ENCODE measurements at places on chromosomes 7 and 10.

GRCh38 chr10:71221586-71222202 is 9.3 kb downstream of the UNC5B start:
- no peak for DNase-seq

DNA sequence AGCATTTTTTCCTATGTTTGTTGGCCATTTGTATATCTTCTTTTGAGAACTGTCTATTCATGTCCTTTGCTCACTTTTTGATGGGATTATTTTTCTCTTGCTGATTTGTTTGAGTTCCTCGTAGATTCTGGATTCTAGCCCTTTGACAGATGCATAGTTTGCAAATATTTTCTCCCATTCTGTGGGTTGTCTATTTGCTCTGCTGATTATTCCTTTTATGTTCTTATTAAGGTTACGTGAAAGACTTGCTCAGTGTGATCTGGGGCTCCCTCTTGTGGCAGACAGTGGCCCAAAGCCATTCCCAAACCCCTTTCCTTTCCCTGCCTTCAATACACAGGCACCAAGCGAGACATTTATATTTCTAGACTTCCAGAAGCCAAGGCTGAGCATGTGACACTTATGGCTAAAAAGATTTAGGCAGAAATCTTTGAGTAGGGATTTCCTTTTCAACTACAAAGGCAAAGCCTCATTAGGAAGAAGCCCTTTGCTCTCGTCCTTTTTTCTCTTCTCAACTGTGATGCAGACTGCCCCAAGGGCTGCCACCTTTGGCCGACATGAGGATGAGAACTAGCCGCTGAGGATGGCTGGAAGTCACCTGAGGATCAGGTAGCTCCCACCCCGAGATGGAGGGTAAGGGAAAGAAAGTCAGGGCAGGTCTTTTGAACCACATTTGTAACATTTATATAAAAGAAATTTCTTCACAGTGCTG is 23.6 kb downstream of the ST8SIA6 start:
- DNase-seq = peak; percentile 89

DNA sequence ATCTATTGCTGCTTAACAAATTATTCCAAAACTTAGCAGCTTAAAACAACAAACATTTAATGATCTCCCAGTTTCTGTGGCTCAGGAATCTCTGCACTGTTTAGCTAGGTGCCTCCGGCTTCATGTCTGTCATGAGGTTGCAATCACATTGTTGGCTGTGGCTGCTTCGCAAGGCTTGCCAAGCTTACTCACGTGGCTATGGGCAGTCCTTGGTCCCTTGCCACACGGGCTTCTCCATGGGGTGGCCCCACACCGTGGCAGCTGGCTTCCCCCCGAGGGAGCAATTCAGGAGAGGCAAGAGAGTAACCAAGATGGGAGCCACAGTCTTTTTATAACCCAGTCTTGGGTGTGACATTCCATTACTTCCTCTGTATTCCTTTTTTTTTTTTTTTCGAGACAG is 67.4 kb downstream of the NEURL1 start:
- no peak for DNase-seq

DNA sequence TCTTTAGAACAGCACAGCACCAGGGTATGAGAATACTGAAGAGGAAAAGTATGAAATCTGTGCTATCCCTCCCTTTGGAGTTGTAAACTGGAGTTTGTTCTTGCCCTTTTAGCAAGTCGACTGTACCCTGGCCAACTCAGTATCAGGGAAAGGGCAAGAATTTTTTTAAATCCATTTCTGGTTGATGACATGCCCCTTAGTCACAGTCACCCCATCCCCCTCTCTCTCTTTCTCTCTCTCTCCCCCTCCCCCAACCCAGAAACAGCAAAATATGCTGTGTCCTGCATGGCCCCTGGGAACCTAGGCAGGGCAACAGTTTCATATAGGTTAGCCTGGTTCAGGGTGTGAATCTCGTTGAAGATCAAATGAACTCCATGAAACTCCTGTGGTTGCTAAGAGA is 177.7 kb upstream of the ADO start:
- no peak for DNase-seq

GRCh38 chr10:12586741-12587140 is 237.4 kb downstream of the CAMK1D start:
- no peak for DNase-seq

GRCh38 chr7:1670894-1671593 is 967 bp downstream of the ELFN1 start:
- DNase-seq = no peak

- no peak for DNase-seq
Measured at GRCh38 chr7:10708447-10708846, 265.2 kb upstream of the PHF14 start.

DNA sequence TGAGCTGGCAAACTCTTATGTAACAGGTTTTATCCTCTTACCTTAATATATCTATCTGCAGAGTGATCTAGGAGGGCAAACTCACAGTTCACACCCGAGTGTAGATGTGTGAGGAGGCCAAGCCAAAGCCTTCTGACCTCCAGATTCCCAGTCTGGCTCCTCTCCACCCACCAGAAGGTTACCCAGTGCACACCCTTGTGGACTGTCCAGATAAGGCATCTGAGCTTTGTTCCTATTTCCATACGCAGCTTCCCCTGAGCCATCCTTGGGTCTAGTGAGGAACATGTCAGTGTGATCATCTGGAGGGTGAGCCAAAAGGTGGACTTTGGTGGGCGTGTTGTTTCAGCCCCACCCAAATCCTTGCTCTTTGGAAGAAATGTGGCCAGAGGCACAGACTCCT is 203.0 kb upstream of the MEOX2 start:
- peak; percentile 65 for DNase-seq

- no peak for DNase-seq
Measured at GRCh38 chr10:124709861-124710260, 34.3 kb downstream of the FAM53B start.

GRCh38 chr10:71516890-71517289 is 120.2 kb downstream of the CDH23 start:
- no peak for DNase-seq

DNA sequence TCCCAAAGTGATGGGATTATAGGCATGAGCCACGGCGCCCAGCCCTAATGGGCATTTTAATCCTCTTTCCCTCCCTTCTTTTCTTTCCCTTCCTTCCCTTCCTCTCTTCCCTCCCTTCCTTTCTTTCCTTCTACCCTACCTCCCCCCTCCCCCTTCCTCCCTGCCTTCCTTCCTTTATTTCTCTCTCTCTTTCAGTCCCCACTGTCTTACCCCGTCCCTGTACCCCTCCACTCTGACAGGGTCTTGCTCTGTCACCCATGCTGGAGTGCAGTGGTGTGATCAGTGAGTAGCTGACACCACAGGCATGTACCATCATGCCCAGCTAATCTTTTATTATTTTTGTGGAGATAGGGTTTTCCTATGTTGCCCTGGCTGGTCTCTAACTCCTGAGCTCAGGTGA is 24.2 kb downstream of the LCOR start:
- no peak for DNase-seq

GRCh38 chr10:68208424-68209042 is 23.4 kb downstream of the ATOH7 start:
- DNase-seq = peak; percentile 90
